ENCODE measurements at places on chromosomes 4 and X.
A peak's percentile ranks its signal among the peaks of the same experiment; 100 is the strongest.

- DNase-seq, result no peak
Measured at GRCh38 chrX:102892103-102892502, 45.0 kb upstream of the RAB40AL start.

- no peak for DNase-seq
Measured at GRCh38 chr4:182583703-182584415, 333.3 kb downstream of the DCTD start.

DNA sequence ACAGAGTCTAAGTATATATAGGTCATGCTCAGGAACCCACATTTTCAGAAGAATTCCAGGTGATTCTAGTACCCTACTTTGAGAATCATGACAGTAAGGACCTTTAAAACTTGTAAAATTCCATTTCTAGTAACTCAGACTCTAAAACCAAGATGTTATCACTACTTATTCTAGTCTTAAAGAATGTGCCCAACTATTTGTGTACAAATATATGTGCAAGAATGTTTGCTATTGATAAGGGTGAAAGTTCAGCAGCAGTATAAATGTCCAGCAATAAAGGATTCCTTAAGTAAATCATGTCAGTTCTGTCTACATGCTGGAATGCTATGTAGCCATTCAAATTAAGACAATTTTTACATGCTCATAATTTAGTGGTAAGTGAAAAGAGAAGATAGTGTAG is 71.1 kb upstream of the MAGEB2 start:
- DNase-seq, result no peak

DNA sequence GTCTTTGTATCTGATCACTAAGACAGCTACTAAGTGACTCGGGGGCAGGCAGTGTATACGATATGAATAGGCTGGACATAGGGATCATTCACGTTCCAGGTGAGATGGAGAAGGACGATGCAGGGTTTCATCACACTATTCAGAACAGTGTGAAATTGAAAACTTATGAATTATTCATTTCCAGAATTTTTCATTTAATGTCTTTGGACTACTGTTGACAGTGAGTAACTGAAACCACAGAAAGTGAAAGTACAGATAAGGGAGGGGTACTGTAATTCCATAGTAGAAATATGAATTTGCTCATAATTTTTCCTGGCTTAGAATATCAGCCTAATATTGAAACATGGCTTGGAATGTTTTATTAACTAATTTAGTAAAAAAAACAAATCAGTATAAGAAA is 24.4 kb downstream of the TMEM144 start:
- DNase-seq, result no peak

GRCh38 chrX:83305381-83305780 is 202.7 kb upstream of the POU3F4 start:
- no peak for DNase-seq

- no peak for DNase-seq
Measured at GRCh38 chr4:69776696-69777095, 16.3 kb upstream of the SULT1B1 start.

DNA sequence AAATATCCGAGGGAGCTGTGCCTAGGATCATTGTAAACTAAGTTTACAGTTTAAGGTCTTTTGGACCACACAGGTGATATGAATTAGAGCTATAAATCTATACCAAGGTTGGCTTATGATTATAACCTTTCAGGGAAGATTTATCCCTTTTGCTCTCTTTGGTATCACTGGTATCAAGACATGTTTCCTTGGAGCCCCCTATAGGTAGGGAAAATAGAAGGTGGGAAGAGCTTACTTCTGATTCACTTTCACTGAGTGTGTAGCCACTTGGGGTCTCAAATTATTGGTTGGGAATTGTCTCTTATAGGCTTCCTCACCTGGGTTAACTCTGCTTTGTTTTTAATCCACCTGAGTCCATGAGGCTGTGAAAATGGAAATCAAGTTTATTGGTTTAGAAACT is 262.1 kb upstream of the NR3C2 start:
- DNase-seq, result no peak

GRCh38 chr4:85222561-85222960 is 252.4 kb upstream of the ARHGAP24 start:
- no peak for DNase-seq

DNA sequence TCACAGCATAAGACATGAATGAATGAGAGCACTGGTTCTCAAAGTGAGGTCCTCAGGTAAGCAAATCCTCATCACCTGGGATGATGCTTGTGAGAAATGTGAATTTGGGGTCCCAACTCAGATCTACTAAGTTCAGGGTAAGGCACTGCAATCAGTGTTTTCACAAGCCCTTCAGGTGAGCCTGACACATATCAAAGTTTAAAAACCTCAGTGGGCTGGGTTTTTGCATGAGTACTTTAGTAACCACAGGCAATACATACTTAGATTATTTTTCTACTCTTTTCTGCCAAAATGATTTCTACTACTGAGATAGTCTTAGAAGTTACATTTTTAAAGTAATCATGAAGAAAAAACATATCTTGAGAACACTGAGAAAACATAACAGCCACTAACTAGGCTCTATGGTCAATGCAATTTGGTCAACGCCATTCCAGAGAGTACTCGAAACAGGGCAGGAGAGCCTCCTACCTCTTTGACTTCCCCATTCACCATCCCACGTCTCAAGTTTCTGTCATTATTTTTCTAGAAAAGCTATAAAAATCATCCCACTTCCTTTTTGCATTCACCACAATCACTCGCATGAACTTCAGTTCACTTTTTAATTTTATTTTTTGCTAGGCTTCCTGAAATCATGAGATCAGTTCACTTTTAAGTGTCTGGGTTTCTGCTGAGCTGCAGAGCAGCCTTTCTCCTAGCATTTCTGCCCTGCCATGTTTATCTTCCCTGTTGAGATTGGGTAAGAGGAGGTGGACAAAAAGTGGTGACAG is 73.8 kb downstream of the MFAP3L start:
- DNase-seq, result no peak

GRCh38 chr4:177118596-177118995 is 191.1 kb upstream of the NEIL3 start:
- DNase-seq, result peak; percentile 64

DNA sequence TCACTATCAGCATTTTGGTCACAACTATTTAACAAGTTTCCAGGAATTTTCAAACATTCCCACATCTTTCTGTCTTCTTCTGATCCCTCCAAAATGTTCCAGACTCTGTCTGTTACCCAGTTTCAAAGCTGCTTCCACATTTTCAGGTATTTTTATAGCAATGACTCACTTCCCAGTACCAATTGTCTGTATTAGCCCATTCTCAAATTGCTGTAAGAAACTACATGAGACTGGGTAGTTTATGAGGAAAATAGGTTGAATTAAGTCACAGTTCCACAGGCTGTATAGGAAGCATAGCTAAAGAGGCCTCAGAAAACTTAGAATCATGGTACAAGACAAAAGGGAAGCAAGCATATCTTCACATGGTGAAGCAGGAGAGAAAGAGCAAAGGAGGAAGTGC is 475.0 kb upstream of the PCDH7 start:
- DNase-seq, result peak; percentile 6

- DNase-seq, result no peak
Measured at GRCh38 chrX:11462136-11462535, 168.9 kb downstream of the AMELX start.

DNA sequence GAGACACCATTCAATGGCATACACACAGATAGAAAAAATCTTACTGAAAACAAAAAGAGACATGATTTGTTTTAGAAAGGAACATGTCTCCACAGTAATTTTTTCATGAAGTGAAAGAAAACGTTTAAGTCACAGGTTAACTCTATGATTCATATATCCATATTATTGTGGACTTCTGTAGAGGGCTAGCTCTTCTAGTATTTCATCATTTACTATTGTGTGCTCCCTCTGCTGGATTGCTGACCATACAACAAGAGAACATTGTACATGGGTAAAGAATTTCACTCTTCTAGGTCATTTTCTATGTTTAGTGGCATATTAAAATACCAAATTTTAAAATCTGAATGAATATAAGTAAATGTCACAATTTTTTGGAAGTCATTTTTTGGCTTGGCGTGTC is 91.8 kb upstream of the POU3F4 start:
- DNase-seq, result peak; percentile 2

DNA sequence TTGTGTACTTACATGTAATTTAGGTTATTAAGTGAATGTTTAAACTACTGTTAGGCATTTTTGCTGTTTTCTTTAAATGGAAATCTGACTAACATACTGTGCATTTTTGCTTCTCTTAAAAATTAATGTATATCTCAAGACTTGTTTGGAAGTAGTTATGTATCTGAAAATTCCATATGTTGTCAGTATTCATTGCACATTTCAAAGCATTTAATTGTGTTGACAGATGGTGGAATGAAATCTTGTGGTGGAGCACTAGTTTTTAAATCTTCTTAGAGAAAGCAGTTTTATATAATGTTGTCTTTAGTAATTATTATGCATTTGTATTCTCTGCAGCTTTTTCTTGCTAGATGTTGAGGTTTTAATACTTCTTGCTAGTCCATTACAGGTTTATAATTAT is 71.5 kb upstream of the MSANTD1 start:
- no peak for DNase-seq

DNA sequence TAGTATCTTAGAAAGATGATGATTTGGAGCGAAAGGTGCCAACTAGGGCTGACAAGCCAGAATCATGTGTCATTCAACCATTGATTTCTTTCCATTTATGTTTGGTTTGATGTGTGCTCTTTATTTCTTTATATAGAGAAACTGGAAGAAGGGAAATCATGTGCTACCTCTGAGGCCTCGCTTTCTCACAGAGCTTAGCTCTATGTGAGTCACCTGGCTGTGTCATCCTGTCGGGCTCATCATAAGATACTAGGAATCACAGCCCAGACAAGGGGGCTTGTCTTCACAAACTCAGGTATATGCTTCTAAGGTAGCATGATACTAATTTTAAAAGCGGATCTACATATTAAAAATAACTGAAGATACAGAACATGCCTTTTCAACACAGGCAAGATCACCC is 81.7 kb upstream of the GPM6B start:
- peak; percentile 21 for DNase-seq

DNA sequence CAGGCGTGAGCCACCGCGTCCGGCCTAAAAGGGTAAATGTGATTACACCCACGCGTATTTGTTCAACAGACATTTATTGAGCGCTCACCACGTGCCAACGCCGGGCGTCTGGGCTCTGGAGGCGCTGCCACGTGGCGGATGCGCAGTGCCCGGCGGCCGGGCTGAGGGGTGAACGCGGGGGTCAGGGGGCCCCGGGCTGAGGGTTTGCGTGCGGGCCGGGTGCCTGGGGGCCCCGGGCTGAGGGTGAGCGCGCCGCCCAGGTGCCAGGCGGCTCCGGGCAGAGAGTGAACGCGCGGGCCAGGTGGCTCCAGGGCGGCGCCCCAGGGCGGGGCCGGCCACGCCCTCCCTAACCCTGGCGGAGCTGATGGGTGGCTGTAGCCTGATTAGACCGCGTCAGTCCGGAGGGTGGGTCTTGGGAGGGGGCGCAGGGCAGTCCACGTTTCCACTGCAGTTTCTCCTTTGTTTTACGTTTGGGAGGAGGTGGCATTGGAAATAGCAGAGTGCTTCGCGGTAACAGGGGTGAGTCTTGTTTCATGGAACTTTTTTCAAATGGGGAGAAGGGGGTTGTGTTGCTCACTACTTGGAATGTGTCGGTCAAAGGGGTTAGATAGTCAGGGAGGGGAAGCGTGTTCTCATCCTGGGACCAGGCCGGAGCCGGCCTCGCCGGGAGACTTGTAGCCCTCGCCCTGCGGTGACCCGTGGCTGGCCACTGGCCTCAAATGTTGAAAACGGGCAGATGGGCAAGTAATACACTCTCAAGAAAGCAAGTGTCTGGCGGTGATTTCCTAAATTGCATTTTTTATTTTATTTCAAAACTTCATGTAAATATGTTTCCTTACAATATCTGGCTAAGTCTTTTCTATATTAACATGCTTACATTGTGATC is at the start of gene ZFP42:
Gene ZFP42 (plus strand): TSS at position 450 of the 886 bp plus-strand sequence. CDS start 7,037 bp downstream, outside the sequence.
- no peak for DNase-seq

DNA sequence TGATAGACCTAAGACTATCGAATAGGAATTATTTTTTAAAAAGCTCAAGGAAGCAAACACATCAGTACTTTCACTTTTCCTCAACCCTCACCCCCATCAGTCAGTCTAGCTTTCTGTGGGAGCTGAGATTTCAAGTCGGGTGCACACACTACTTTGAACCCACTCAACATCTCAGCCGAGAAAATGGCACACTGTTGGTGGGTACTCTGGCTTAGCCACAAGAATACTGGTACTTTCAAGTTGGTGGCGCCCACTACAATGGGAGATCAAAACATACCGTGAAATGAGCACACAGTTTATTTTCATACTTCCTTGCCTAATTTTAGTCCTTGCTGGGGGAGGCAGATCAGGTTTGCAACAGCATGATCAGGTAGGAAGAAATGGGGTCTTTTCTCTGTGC is 10.2 kb downstream of the CD40LG start:
- no peak for DNase-seq

- peak; percentile 5 for DNase-seq
Measured at GRCh38 chr4:162475246-162475645, 311.4 kb upstream of the FSTL5 start.

GRCh38 chr4:181659202-181659601 is 584.0 kb upstream of the TENM3 start:
- DNase-seq, result peak; percentile 67

GRCh38 chrX:9614016-9614415 is 149.2 kb downstream of the TBL1X start:
- DNase-seq, result peak; percentile 88

Data from M059J (cell line).